Femur (tissue), 1 donor: ENCODE measurements at places on chromosomes 12 and 14.

DNA sequence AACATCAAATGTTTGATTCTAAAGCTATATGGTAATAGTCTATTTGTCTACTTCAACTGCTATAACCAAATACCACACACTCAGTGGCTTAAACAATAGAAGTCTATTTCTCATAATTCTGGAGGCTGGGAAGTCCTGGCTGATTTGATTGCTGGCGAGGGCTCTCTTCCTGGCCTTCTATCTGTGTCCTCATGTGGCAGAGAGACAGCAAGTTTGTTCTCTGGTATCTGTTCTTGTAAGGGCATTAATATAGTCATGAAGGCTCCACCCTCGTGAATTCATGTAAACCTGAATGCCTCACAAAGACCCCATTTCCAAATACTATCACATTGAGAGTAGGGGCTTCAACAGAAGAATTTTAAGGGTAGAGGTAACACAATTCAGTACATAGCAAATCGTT lies 34.1 kb downstream of the TRMT5 start:
- DNase-seq: no peak

- no peak for DNase-seq
Observed at GRCh38 chr14:66152302-66152701, 333.9 kb upstream of the CCDC196 start.

- DNase-seq: no peak
Observed at GRCh38 chr12:19643635-19644034, 204.3 kb downstream of the AEBP2 start.

DNA sequence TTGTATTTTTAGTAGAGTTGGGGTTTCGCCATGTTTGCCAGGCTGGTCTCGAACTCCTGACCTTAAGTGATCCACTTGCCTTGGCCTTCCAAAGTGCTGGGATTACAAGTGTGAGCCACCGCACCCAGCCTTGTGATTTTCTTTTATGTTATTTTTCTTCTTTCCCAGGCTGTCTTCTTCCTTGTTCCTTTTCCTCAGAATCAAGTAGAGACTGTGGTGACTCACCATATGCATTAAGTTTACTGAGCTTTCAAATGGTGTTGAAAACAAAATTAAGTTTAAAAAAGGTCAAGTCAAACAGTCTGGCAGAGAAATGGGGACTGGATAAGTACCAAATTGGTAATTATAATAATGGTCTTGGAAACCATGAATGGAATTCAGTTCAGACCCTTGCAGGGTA lies 5.7 kb downstream of the ARPC3 start:
- DNase-seq: no peak

- DNase-seq: no peak
Observed at GRCh38 chr12:47556261-47557030, 149.4 kb downstream of the RPAP3 start.

DNA sequence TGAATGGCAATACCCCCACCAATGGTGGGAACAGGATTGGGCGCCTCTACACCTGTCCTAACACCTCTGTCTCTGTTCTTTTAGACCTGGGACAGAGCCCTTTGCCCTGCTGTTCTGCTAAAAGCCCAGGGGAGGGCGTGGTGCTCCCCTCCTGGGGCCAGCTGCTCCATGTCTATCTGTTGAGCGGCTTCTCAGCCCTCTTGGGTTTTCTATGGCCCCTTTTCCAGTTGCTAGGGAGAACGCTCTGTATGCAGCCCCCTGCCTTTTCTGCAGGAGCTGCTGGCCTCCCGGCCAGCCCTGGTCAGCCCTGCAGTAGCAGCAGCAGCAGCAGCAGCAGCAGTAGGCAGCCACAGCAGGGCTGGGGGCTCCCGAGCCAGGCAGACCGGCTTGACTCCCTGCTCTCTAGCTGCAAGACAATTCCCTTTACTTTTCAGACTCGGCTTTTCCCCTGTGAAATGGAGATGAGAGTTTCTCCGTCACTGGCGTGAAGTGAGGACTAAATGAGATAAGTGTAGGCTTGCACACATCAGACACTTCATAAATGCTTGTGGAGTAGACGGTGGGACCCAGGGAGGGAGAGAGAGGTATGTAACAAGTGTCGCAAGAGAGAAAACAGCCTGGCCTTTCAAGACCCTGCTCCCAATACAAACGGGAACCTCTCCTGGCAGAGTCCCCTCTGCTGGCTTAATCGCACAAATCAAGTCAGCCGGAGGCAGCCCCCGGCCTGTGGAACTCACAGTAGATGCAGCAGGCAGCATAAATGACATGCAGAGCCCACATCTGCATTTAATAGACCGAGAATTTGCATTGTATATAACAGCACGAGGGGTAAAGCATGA lies 1.0 kb downstream of the RTL1 start:
- DNase-seq: peak; percentile 31

GRCh38 chr12:76249501-76249900 lies 98.7 kb downstream of the BBS10 start:
- no peak for DNase-seq

DNA sequence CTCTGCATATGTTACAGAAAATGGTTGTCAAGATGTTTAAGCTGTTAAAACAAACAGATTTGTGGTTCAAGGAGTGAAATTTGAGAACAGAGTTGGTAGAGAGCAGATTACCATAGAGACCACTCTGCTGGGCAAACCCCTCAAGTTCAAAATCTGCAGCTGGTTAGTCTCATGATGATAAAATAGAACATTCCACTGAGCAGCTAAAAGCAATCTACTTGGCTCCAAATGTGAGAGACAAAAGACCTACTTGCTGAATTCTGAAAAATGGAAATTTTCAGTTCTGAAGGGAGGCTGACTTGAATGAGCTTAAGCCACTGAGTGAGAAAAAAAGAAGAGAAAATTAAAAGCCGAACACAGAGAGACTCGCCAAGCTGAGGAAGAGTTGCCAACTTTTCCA lies 519.3 kb downstream of the NOVA1 start:
- no peak for DNase-seq

DNA sequence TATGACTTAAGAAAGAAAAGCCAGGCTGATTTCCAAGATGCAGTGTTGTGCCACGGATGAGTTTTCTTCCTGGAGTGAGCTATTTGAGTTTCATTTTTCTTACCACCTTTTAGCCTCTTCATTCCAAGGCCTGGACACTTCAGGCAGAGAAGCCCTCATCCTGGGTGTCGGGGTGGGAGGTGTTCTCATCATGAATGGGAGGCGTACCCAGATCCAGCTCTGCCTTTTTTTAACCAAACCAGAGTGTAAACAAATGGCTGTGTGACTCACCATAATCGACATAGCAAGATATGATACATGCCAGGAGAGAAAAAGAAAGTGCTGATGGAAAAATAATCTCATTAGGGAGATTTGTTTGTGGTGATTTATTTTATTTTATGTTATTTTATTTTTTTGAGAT lies 79.9 kb downstream of the ARF6 start:
- DNase-seq: no peak

DNA sequence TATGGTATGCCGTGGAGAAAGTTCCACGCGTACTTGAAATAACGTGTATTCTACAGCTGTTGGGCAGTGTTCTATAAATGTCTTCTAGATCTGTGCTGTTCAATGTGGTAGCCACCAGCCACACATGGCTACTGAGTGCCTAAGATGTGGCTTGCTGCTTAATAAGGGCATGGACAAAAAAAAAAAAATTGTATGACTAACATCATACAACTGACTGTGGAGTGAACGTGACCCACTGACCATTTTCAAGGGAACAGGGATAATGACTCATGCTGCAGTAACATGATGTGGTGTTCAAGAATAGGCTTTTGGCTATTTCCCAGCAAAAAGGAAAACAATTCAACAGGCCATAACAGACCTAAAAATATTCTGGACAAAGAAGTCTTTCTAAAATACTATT lies 13.0 kb downstream of the ATG14 start:
- no peak for DNase-seq

- no peak for DNase-seq
Observed at GRCh38 chr14:42961509-42961908, 1354.8 kb downstream of the LRFN5 start.

DNA sequence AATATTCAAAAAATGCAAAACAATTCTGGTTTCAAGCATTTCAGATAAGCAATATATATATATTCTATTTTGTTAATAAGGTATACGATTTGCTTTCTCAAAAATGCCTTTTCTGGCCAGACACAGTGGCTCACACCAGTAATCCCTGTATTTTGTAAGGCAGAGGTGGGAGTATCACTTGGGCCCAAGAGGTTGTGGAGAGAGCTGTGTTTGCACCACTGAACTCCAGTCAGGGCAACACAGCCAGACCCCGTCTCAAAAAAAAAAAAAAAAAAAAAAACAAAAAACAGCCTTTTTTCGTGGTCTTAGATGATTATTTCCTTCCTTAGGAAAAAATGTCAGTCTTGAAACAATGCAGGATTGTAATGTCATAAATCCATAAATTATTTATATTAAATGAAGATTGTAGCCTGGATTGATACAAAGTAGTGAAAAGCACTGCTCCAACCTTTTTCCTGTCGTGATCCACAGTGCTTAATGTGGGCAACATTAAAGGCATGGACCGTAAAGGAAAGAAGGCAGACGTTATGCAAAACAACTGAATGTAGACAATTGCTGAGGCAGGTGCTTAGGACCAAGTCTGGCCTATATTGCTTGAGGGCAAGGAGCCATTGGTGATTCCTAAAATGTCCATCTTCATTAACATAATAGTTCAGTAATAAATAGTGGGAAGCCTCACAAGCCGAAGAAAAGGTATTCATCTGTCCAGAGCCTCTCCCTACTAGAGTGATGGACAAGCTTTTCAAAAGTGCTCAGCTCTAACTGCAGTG lies 36.8 kb downstream of the RAD52 start:
- no peak for DNase-seq

DNA sequence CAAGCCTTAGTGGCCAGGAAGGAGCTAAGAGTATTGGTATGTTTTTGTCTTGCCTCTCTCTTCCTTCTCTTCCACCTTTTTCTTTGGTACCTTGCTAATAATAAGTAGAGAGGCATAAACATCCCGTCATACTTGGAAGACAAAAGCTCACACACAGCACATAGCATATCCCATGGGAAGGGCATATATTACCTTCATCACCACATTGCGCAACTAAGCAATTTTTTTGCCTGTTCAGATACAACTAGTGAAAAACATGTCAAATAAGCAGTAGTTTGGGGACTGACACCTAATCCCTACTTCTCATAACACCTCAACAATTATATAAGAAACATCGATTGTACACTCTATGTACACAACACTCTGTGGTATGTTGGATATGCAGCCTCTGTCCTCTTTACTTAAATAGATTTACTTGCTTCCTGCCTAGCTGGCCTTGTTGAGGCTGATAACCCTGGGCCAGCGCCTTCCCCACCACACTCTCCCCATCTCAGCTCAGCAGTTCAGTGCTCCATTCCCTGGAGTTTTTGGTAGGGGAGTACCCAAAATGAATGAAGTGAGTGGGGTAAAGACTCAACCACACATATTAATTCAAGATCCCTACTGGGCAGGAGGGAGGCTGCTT lies 35.4 kb downstream of the MBIP start:
- no peak for DNase-seq

GRCh38 chr12:110582276-110583136 lies 612 bp downstream of the PPTC7 start:
- peak; percentile 70 for DNase-seq

DNA sequence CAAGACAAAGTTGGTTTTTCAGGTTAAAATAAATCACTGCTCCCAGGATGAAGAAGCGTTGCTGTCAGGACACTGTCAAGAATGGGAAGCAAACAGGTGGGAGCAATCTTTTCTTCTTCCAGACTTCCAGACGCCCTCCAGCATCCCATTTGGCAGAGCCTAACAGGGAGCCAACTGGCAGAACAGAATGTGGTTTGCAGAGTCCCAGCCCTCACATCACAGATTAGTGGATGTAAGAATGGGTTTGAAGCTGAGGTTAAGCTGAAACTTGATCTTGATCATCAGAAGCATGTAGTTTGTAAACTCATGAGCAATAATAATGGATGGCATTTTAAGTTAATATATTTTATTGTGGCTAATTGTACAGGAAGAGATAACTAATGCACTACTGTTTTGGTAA lies 636.4 kb downstream of the SLC6A15 start:
- DNase-seq: peak; percentile 32

DNA sequence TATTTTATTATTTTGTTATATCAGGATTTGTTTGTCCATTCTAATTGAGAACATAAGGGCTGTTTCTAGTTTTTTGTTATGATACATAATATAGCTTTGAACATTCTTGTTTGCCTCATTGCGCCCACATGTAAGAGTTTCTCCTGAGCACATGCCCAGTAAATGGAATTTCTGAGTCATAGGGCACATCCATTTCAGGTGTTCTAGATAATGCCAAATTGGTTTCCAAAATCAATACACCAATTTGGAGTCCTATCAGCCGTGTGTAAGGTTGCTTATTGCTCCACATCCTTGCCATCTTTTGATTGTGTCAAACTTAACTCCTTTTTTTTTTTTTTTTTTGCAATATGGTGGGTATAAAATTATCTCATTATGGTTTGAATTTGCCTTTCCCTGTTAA lies 97.9 kb upstream of the RESF1 start:
- DNase-seq: no peak

DNA sequence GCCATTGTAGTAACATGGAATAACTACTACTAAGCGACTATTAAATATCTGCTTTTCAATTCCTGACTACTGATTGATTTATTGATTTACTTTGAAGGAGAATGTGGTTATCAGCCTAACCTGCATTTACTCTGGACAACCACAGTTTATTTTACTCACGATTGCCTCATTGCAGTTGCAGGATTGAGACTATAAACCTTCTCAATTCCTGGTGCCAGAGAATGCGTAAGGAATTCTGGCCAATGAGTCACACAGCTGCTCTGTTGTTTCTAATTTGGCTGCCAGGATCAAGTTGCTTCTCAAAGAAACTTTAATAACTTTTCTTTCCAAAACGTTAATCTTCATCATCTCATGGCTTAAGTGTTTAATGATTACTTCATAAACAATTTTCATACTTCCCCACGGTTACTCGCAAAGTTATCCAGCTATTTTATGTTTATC lies 13.1 kb upstream of the TMTC1 start:
- DNase-seq: peak; percentile 83

DNA sequence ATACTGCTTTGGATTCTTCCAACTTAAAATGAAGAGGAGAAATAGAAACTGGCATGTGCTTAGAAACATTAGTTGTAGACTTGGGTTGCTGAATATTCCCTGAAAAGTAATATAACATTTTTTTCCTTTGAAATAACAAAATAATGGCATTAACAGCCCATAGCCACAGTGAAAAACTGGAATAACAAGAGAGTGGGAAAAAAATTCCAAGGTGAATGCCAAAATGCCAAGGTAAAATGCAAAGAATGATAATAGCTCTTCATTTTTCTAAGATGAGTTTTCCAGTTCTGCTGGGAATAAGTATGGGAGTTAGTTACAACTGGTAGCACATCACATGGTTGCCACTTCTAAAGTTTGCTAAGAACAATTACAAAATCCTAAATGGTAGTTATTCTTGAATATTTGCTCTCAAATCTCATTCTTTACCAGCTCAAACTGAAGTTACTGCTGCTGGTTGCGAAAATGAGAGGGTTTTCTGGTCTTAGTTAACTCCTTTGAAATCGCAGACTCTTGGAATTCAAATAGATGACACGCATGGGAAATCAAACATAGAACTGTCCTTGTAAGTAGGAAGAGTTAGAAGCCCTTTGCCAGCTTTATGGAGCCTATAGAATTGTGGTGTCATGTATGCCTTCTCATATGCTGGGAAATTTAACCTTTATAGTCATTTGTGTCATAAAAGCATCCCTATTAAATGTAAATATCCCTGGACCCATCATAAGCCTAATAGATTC lies 165.0 kb upstream of the DCN start:
- DNase-seq: no peak
